Stimulated activated CD4-positive, alpha-beta T cell treated with anti-CD3 and anti-CD28 coated beads, TNF-alpha, amount 100 ng/mL, for 24 hours (primary cell): ENCODE measurements at places on chromosomes 6 and 20.
A peak's percentile ranks its signal among the peaks of the same experiment; 100 is the strongest.

DNA sequence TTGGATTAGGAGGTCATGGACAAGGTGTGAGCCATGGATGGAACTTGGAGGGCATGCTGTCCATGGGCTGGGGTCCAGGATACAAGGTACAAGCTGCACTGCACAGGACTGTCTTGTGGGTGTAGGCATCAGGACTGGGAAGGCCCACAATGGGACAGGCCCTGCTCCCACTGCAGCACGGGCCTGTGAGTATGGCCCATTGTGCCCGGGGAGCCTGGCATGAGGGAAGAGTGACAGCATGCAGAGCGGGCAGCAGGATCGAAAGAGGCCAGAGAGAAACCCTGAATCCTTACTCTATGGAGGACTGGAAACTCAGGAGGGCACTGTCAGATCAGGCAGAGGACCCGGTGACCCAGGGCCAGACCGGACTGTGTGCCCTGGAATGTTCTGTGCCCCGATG lies 211.3 kb downstream of the PREX1 start:
- DNase-seq: no peak

GRCh38 chr20:16759181-16759563 lies 11.0 kb downstream of the OTOR start:
- no peak for DNase-seq

DNA sequence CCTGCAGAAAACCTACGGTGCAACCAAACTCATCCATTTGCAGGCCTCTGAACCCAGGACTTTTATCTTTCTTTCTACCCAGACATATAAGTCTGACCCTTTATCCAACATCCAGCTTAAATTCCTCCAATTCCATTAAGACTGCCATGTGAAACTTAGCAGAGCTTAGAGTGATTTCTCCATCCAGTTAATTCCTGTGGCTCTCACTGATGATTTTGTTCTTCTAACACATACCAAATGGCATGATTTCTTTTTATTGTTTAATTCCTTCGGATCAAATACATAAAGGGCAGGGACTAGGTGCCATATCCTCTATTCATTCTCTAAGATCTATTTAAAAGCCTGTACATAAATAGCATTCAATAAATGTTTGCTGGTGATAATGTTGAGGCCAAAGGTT lies 92.9 kb downstream of the TASP1 start:
- DNase-seq: no peak

- no peak for DNase-seq
Observed at GRCh38 chr6:138339024-138339423, 38.7 kb upstream of the SMIM28 start.

DNA sequence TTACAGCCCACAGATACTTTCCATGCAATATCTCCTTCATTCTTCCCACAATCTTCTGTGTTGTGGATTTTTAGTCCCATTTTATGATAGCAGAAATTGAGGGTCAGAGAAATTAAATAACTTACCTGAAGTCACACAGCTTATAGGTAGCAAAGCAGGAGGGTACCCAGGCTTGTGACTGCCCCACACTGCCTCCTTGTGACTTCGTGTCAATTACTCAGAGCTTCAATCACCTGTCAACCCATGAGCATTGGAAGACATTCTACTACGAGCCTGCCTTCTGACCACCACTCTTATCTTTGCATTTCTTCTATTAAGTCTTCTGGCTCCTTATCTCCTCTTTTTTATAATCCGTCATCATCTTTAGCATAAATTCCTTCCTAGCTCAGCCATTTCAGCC lies 71.6 kb upstream of the NRSN1 start:
- no peak for DNase-seq

DNA sequence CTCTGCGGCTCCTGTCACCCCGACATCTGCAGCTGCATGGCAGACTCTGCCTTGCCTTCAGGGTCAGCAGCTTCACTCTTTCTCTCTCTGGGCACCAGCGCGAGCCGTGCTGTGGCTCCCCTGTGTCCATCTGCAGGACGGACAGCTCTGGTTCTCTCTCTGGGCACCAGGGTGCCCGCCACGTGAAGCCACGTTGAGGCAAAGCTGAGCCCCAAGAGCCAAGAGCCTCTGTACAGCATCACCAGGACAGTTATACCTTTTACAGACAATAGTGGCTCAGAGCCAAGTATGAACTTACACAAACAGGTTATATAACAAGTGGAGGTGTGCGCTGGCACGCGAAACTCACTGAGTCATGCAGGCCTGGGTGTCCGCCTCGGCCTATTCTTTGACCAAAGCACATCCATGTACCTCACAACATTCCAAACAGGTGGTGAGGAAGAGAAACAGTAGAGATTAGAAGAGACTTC lies 50.8 kb downstream of the FAM50B start:
- DNase-seq: no peak

DNA sequence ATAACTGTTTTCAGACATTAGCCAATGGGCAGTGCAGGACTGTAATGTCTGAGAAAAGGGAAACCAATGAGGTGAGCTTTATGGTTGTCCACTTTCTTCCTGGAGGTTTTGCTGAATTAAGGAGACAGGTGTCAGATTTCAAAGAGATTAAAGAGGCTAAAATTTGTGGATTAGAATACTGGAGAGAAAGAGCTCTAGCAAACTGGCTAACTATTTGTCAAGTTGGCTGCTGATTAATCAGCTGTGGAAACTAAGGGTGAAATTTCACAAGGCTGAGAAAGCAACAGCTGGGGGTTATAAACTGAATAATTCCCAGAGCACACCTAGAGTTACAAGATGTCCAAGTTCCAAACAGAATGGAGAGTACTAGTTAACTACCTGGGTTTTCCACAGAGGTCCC lies 198.9 kb downstream of the TBC1D32 start:
- DNase-seq: no peak

DNA sequence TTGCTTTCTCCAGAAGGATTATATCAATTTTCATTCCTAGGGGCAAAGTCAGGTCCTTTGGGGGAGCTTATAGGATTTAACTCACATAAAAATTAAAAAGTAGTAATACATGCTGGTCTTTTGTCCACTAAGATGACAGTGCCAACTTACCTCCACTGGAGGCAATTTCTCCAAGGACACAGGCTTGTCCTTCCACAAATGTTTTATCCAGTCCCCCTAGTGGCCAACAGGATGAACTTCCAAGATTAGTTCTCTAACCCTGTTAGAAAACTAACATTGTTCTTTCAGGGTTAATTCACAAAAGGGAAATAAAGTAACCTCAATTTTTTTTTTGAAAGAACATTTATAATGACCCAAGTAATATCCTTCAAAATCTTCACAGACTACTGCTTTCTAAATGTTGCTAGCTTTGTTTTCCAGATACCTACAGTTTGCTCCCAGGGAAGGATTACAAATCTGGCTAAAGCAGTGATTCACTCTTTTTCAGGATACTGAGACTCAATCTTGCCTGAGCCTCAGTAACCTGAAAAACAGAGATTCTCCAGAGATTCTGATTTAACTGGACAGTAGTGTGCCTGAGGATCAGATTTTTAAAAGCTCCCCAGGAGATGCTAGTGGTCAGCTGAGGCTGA lies 31.7 kb upstream of the UBR2 start:
- DNase-seq: no peak

DNA sequence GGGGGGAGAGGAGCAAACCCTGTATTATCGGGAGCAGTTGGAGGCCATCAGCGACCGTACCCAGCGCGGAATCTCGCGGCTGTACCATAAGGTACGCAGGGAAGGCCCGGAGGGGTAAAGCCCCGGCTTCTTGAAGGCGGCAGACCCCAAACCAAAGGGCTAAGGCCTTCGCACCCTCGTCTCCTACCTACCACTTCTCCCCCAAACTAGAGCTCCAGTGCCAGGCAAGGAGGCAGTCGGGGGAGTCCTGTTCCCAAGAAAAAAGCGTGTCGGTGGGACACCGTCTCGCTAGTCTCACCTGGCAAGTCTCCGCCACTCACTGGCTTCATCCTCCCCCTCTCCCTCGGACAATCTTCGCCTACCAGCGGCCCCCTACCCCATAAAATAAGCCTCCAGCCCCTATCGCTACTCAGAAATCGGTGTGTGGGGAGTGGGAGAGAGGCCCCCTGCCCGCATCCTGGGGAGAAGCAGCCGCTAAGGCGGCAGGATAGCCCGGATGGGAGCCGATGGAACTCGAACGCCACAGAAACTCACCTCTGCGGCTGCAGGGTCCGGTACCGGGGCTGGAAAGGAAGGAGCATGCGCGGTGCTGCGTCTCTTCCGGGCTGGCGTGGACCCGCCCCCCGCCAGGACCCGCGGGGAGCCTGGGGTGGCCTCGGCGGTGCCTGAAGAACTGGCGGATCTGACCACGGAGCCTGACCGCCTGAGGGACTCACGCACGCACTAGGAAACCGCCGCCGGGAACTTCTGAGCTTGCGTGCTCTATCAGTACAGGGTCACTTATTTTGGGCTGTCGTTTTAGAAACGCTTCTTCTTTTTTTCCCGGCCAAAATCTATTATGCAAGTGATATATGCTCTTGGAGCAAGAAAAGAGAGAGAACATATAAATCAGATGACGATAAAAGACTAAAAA lies at the start of gene RPS10:
Gene RPS10, minus strand, starts transcription at position 572 of the 913 bp plus-strand sequence. CDS start 848 bp downstream, outside the sequence.
- peak; percentile 82 for DNase-seq

DNA sequence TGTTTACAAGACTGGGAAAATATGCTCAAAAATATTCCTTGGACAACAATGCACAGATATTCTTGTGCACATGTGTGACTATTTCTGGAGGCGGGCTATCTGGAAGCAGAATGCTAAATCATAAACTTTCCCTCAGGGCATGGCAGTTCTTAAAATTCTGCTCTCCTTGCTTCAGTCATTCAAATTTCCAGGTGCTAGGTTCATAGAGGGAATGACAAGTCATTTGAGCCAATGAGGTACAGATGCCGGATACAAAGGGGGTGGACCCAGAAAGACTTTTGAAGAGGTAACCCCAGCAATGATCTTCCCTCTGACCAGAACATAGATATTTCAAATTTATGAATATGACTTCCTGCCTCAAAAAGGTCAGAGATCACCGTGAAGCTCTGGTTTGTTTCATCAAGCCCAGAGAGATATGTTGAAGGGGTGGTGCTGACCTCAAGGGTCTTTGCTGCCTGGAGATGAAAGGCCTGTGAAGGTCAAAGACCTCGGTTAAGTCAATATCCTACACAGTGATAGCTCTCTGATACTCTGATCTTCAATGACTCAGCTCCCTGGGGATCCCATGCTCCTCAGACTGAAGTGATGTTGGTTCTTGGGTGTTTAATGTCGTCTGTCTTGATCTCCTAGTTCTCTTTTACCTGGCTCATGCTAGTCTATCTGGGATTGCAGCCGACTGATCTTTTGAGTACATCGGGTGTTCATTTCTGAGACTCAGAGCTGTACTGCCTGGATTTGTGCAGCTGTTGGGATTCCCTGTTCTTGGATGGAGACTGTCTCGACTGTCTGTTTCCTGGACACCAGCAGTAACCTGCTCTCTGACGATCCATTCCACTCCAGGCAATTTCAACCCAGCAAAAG lies 47.5 kb upstream of the TSHZ2 start:
- DNase-seq: no peak

- DNase-seq: no peak
Observed at GRCh38 chr6:127457456-127458064, 1.6 kb downstream of the KIAA0408 start.

GRCh38 chr6:53042112-53042511 lies 23.1 kb upstream of the FBXO9 start:
- no peak for DNase-seq

GRCh38 chr6:9518431-9518830 lies 896.4 kb downstream of the TFAP2A start:
- DNase-seq: no peak

GRCh38 chr20:51815383-51816076 lies 13.2 kb upstream of the SALL4 start:
- DNase-seq: no peak

DNA sequence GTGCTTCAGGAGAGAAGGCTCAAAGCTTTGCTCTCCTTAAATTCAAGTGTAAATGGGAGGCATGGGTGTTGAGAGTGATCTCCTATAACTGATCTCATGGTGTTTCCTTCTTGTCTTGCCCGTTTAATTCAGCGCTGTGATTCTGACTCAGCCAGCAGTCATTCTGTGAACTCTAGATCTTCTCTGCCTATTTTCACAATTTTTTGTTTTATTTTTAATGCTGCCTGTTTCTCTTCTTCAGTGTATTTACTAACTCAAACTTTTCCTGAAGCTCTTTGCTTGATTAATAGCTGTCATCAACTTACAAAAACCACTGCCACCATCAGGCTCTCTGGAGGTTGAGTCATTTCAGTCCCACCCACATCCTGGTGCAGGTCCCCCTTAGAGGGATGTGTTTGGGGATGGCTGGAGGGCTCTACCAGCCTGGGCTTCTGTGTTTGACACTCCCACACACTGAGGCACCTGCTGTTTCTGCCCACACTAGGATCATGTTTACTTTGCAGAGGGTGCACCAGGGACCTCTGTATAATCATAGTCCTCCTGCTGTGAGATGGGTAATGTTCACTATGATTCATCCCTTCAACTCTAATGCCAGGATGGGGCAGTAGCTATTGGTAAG lies 94.0 kb downstream of the SHLD1 start:
- DNase-seq: peak; percentile 65

GRCh38 chr6:138454981-138455706 lies 44.1 kb downstream of the NHSL1 start:
- peak; percentile 17 for DNase-seq

GRCh38 chr6:45640081-45640491 lies 262.4 kb upstream of the SUPT3H start:
- DNase-seq: no peak

- DNase-seq: no peak
Observed at GRCh38 chr20:51886341-51886740, 84.0 kb upstream of the SALL4 start.

GRCh38 chr6:35089935-35090505 lies 51.1 kb downstream of the TCP11 start:
- no peak for DNase-seq

- no peak for DNase-seq
Observed at GRCh38 chr20:49435639-49436038, 46.8 kb downstream of the KCNB1 start.

DNA sequence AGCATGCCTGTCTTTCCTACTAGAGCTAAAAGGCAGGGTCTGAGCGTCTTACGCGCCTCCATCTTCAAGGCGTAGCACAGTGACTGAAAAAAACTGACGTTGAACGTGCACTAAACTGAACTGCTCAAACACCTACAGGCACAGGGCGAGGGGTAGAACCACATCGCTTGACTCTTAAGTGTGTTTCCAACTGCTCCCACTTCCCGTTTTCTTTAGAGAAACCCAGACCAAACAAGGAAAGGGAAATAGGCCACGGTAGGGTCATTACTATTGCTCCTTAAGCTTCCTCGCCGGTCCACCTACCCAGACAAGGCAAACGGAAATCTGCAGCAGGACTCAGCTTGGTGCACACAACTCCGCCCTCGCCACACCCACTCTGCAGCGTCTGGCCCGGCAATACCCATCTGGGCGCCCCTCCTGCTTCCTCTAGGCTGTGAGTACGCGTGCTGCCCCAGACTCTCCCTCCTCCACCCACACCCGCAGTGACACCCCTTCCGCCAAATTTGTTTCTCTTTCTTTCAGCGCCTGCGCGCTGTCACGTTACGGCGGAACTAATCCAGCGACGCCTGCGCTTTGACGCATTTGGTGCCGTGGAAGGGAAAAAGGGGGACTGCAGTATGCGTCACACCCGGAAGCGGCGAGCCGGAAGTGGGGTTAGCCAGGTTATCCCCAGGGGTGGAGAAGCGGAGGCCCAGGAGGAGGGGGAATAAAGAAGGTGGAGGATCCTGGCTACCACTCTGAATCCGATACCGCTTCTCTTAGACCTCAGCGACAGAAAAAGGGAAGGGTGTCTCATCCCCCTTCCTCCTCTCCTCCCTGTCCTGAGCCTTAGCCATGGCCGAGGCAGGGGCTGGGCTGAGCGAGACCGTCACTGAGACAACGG lies at the start of gene PPP1R11:
Gene PPP1R11, plus strand, starts transcription at position 622 of the 883 bp plus-strand sequence. Its CDS starts 213 bp downstream, at position 835.
- DNase-seq: peak; percentile 99

- no peak for DNase-seq
Observed at GRCh38 chr6:101832371-101832770, 438.9 kb downstream of the GRIK2 start.
